SW 1271 (cell line): ENCODE measurements at places on chromosomes 3 and 15.

GRCh38 chr15:81097116-81097889 is 36.8 kb upstream of the CFAP161 start:
- no peak for DNase-seq

GRCh38 chr3:37660782-37661181 is 200.9 kb upstream of the CTDSPL start:
- DNase-seq: no peak

- peak; percentile 32 for DNase-seq
Observed at GRCh38 chr3:12508291-12508700, 24.0 kb downstream of the TSEN2 start.

- no peak for DNase-seq
Observed at GRCh38 chr3:159721324-159721723, 267.3 kb upstream of the IL12A start.

DNA sequence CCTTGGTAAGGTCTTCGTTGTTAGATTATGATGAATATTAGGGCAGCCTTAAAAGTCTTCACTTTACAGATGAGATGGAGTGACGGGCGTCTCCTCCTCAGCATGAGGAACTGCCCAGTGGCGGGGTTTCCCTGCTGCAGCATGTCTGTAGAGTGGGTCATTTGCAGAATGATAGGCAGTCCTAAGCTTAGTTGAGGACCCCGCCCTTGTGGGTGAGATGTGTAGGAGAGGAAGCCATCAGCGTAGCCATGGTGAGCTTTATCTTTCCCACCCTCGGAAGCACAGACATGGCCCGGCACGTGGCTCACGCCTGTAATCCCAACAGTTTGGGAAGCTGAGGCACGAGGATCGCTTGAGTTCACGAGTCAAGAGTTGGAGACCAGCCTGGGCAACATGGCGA is 877 bp downstream of the NIT2 start:
- DNase-seq: no peak

GRCh38 chr15:72086920-72087648 is 30.9 kb downstream of the MYO9A start:
- DNase-seq: no peak

- no peak for DNase-seq
Observed at GRCh38 chr3:10519236-10519635, 13.8 kb upstream of the ATP2B2 start.

DNA sequence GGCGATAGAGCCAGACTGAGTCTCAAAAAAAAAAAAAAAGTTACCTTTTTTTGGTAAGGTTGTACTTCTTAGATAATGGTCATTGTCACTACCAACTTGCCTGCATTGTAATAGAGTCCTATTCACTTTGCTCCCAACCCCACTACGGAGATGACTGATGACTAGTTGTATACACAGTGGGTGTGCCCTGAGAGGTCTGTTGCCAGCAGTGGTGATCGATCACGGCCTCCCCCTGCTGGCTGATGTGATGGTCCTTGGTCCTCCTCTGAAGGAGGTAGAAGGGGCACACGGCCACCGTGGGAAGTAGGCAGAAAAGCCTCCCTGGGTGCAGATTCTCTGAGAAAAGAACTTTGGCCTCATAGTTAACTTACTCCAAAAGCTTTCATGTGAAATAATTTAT is 10.7 kb downstream of the GCNT3 start:
- peak; percentile 41 for DNase-seq
